Endodermal cell (in vitro differentiated cells): ENCODE measurements at places on chromosomes 12 and 14. TPM values are rescaled to one million over a fixed set of nuclear protein-coding genes. Genes with fewer than 3 reads are reported as not detected.

DNA sequence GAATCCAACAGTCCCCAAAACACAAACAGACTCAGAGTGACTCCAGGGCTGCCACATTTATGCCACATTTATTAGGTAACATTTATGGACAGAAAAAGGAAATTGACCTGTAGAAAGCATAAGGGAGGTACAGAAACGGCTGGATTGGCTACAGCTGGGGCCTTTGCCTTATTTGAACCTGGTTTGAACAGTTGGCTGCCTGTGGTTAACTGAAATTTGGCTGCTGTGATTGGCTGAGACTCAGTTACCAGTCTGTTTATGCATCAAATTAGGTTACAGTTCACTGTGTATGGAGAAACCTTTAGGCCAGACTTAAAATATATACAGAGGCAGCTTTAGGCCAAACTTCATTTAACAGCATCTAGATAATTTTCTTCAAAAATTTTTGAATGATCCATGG is 27.8 kb upstream of the PCNX1 start:
- DNase-seq, result no peak
- H3K4me3 ChIP-seq, result no peak overlapping the region
- H3K4me1 ChIP-seq, result no peaks in the 10 kb centered on the region
- H3K36me3 ChIP-seq, result no peaks in the 10 kb centered on the region
- no peaks in the 10 kb centered on the region for H3K27me3 ChIP-seq

DNA sequence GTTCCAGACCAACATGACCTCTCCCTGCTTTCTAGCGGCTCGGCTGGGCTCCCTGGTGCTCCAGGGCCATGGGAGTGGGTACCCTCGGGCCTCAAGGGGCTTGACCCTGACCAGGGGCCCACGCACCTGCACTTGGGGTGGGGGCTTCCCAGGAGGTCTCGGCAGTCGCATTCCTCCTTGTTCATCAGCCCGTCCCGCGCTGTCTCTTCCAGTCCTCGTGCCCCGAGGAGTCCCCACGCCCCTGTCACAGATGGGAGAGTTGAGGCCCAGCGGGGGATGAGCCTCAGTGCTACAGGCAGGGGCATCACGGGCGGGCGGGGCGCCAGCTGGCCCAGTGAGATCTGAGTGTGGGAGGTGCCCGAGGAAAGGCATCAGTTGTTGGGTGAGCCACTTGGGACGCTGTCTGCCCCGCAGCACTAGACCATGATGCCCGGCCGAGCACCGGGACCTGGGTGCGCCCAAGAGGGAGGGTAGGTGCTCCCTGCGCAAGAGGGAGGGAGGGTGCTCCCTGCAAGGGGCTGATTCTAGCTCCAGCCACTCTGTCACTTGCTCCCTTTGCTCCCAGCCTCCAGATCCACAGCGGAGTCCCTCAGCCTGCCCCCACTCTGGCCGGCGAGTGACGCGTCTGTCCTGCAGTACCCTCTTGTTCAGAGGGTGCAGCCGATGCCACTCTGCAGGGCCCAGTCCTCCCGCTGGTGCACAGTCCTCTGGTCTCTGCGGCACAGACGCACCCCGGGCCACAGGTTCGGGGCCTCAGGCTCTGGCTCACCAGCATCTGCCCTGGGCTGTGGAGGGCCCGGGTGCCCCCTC is 23.8 kb downstream of the MMP17 start:
- DNase-seq, result no peak
- no peak overlapping the region for H3K27ac ChIP-seq
- H3K36me3 ChIP-seq, result no peaks in the 10 kb centered on the region
- no peak overlapping the region for H3K4me3 ChIP-seq

GRCh38 chr12:60345442-60345841 is 749.6 kb downstream of the SLC16A7 start:
- H3K4me1 ChIP-seq, result no peaks in the 10 kb centered on the region
- H3K4me3 ChIP-seq, result no peak overlapping the region
- H3K27me3 ChIP-seq, result no peaks in the 10 kb centered on the region
- H3K27ac ChIP-seq, result no peak overlapping the region
- DNase-seq, result no peak

The SERPINA12 gene
- not detected in 2 replicates for total RNA-seq

DNA sequence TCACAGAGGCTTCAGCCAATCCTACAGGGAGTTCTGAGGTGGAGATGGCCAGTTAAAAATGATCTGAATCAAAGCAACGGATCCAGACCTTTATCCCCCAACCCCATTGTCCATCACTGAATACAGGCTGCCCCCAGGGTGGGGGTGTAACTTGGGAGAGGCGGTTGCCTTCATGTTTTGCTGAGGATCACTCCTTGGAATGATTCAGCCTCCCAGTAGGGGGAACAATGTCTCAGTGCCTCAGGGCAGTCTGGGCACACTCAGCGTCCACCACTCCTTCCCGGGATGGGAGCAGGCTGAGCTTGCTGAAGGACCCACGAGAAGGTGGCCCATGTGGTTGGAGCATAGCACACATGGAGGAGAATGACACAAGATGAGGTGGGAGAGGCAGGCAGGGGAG is 60.2 kb downstream of the RFX4 start:
- no peaks in the 10 kb centered on the region for H3K27me3 ChIP-seq
- no peak overlapping the region for H3K4me3 ChIP-seq
- H3K36me3 ChIP-seq, result no peaks in the 10 kb centered on the region
- H3K4me1 ChIP-seq, result no peaks in the 10 kb centered on the region
- DNase-seq, result no peak
- peak overlapping the region; percentile 49 for H3K27ac ChIP-seq

- no peaks in the 10 kb centered on the region for H3K36me3 ChIP-seq
- no peaks in the 10 kb centered on the region for H3K27me3 ChIP-seq
- H3K27ac ChIP-seq, result no peak overlapping the region
- H3K4me3 ChIP-seq, result no peak overlapping the region
- DNase-seq, result no peak
Measured at GRCh38 chr14:70525691-70526090, 9.1 kb downstream of the ADAM20 start.

DNA sequence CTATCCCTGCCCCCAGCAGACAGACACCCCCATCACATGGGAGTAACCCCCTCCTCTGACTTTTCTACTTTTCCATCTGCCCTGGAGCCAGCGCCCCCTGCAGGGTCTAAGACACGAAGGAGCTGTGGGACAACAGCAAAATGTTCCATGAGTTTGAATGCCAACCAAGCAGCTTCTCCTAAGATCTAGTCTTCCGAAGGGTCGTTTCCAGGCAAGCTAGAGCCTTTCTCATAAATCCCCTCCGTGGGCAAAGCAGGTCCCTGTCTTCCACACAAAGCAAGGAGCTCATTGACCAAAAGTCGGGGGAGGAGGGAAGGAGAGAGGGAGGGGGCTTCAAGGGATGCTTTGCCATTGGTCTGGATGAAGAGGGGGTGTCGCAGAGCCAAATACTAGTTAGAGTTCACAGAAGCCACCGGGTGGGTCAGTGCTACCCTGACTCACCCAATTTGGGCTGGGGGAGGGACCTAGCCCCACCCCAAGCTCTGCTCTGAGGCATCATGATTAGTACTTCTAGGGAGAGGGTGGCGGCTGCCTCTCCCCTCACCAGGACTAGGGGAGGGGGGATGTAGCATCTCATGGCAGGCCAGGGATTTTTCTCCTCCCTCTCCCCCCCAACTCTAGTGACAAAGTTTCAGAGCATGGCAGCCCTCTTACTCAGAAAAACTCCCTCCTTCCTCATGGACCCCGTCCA is 1.6 kb downstream of the MSI1 start:
- H3K27ac ChIP-seq, result peak overlapping the region; percentile 82
- H3K36me3 ChIP-seq, result peaks cover 44% of the 10 kb centered on the region
- peak; percentile 87 for DNase-seq
- H3K27me3 ChIP-seq, result no peaks in the 10 kb centered on the region

The TAS2R14 gene
- 1.3 to 2.0 TPM (median 2.0 TPM) in 3 replicates for total RNA-seq

The DDX51 gene
- 23.5 to 34.5 TPM (median 31.5 TPM) in 3 replicates for total RNA-seq

GRCh38 chr12:103905730-103906349 is 24.4 kb upstream of the HSP90B1 start:
- no peaks in the 10 kb centered on the region for H3K4me1 ChIP-seq
- DNase-seq, result no peak
- H3K27ac ChIP-seq, result no peak overlapping the region
- H3K36me3 ChIP-seq, result no peaks in the 10 kb centered on the region

- no peaks in the 10 kb centered on the region for H3K36me3 ChIP-seq
- H3K4me1 ChIP-seq, result peaks cover 6% of the 10 kb centered on the region
- H3K27ac ChIP-seq, result no peak overlapping the region
- H3K4me3 ChIP-seq, result no peak overlapping the region
Measured at GRCh38 chr12:100442403-100442802, 31.3 kb upstream of the NR1H4 start.

GRCh38 chr14:104357689-104358527 is 219.5 kb downstream of the KIF26A start:
- no peaks in the 10 kb centered on the region for H3K4me1 ChIP-seq
- H3K4me3 ChIP-seq, result no peak overlapping the region
- DNase-seq, result peak; percentile 32
